ENCODE measurements at places on chromosomes 4 and X. TPM values are rescaled to one million over a fixed set of nuclear protein-coding genes. Genes with fewer than 3 reads are reported as not detected.

The TET2 gene
- 10.6 TPM for total RNA-seq

The SSX7 gene
- not detected for total RNA-seq

The ZNF157 gene
- total RNA-seq: 0.48 TPM

The LDB2 gene
- total RNA-seq: 0.98 TPM

The BOD1L1 gene
- total RNA-seq: 10.9 TPM

The SLC9B2 gene
- 8.9 TPM for total RNA-seq

The GRK4 gene
- 3.6 TPM for total RNA-seq

The MAPK10 gene
- total RNA-seq: 14.5 TPM

The CTAG2 gene
- total RNA-seq: not detected

The SLC16A2 gene
- 22.2 TPM for total RNA-seq

The PCYT1B gene
- 0.84 TPM for total RNA-seq

The EXOC1L gene
- not detected for total RNA-seq

The AR gene
- 13.0 TPM for total RNA-seq

The CXCL5 gene
- 2.7 TPM for total RNA-seq

The IL13RA2 gene
- 67.6 TPM for total RNA-seq

The SLC35A2 gene
- total RNA-seq: 40.6 TPM

The PCDH18 gene
- total RNA-seq: 6.8 TPM

The TCP11X2 gene
- not detected for total RNA-seq

The CT45A10 gene
- total RNA-seq: 0.72 TPM

The NXF2B gene
- total RNA-seq: not detected

The EFNB1 gene
- 10.1 TPM for total RNA-seq

The SH3TC1 gene
- 6.6 TPM for total RNA-seq

The CT45A2 gene
- not detected for total RNA-seq

The BMX gene
- not detected for total RNA-seq

The GTPBP6 gene
- total RNA-seq: 15.9 TPM

The CXCL1 gene
- total RNA-seq: 24.3 TPM

The CPE gene
- total RNA-seq: under 0.01 TPM

The APBB2 gene
- 39.1 TPM for total RNA-seq

The SORCS2 gene
- 2.9 TPM for total RNA-seq

The PRDM8 gene
- total RNA-seq: 11.7 TPM

Measured in RPMI7951 (cell line).